ENCODE measurements at places on chromosomes 1 and 21.

DNA sequence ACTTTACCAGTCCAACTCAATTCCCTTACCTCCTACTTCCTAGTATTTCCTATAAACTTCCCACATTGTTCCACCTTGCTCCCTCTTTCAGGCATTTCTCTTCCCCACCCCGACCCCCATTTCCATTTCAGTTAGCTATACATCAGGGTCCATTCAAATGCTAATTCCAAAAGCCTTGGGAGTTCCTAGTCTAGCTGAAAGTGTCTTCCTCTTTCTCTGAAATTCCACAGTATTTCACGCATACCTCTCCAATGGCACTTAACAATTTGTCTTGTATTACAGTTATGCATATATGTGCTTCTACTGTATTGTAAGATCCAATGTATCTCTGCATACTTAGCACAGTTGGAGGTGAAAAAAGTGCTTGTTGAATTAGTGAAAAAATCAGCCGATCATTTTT lies 94.9 kb downstream of the ZNF644 start:
- no peak for DNase-seq

DNA sequence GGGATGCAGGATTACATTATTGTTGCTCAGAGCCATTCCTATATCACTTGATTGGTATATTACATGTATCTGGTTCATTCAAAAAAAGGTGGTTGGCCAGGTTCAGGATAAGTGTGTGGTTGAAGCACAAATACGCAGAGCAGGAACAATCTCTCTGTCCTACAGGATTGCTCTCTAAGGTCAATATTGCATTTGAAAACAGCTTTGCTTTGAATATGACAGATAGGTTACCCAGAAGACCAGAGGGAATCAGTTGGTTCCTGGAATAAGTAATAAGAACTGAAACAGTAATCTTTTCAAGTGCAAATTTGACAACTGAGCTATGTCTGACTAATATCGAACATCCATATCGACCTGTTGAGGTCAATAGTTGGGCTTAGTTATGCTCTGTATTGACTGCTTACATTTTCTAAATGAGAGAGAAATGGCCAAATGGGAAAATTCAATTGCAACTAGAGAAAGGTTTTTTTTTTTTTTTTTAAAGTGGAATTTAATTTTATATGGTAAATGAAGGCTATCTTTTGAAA lies 176.8 kb downstream of the ATP6V1G3 start:
- DNase-seq: no peak

GRCh38 chr1:180248176-180248575 lies 18.1 kb downstream of the LHX4 start:
- DNase-seq: no peak

GRCh38 chr1:94471271-94471670 lies 53.1 kb downstream of the ABCD3 start:
- peak; percentile 22 for DNase-seq

- DNase-seq: peak; percentile 78
Measured at GRCh38 chr1:202283379-202283844, 58.3 kb downstream of the UBE2T start.

- DNase-seq: no peak
Measured at GRCh38 chr1:47664356-47664755, 226.5 kb downstream of the FOXD2 start.

GRCh38 chr1:85889870-85890269 lies 181.6 kb upstream of the ZNHIT6 start:
- DNase-seq: no peak

- no peak for DNase-seq
Measured at GRCh38 chr1:244665771-244666217, 12.9 kb downstream of the DESI2 start.

DNA sequence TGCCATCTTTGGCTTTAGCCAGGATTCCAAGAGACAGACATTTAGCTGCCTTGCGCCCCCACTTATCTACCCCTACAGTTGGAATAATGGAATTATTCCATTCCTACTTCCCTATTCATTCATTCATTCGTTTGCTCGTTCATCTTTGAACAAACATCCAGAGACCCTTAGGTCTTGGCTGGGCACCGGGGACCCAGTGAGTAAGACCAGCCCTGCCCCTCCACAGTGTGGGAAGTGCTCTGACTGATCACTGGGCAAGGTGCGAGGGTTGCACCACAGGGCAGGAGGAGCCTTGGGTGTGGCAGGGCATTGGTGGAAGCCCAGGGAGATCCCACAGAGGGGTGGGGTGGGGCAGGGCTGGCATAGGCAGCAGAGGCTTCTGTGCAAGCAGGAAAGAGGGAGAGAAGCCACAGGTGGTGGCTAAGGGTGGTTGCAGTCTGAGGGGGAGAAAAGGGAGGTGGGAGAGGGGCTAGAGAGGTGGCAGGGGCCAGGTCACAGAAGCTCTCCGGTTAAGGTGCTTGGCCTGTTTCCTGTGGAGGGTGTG lies 35.0 kb upstream of the TMEM61 start:
- DNase-seq: no peak

- peak; percentile 82 for DNase-seq
Measured at GRCh38 chr1:93567255-93567918, 114.2 kb downstream of the BCAR3 start.

- DNase-seq: no peak
Measured at GRCh38 chr1:99647490-99647889, 1.6 kb downstream of the PALMD start.

- DNase-seq: peak; percentile 18
Measured at GRCh38 chr1:220045356-220046051, 801 bp downstream of the EPRS1 start.

DNA sequence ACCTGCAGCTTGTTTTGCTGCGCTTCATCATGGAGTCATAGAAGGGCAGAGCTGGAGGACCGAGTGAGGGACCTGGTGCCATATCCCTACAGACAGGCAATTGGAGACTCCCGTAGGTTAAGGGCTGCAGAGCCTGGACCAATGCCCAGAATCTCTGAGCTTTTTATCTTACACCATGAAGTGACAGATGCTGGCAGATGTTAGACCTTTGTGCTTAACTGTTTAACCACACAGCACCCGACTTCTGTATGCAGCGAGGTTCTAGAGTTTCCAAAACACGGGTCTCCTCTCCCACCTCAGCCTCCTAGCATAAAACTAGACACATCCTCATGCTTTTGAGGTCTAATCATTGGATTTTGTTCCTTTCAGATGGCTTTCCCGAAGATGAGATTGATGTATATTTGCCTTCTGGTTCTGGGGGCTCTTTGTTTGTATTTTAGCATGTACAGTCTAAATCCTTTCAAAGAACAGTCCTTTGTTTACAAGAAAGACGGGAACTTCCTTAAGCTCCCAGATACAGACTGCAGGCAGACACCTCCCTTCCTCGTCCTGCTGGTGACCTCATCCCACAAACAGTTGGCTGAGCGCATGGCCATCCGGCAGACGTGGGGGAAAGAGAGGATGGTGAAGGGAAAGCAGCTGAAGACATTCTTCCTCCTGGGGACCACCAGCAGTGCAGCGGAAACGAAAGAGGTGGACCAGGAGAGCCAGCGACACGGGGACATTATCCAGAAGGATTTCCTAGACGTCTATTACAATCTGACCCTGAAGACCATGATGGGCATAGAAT lies 47.6 kb downstream of the B3GALT5 start:
- peak; percentile 88 for DNase-seq

DNA sequence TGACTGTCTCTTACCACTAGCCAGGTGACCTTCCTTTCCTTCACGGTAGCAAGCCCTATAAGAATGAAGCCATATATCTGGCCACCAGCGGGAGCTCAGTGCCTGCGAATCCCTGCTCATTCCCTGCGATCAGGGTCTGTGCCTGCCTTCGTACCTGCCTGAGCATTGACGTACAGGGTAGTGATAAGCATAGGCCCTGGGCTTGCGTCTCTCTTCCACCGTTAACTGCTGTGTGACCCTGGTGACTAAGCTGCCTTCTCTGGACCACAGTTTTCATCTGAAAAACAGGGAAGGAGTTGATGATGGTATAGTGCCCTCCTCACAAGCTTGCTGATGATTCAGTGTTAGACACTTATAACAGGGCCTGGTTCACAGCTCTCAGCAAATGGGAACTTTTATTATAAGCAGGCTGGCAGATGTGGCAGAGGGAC lies 4.1 kb downstream of the ZC3H12A start:
- DNase-seq: peak; percentile 87

DNA sequence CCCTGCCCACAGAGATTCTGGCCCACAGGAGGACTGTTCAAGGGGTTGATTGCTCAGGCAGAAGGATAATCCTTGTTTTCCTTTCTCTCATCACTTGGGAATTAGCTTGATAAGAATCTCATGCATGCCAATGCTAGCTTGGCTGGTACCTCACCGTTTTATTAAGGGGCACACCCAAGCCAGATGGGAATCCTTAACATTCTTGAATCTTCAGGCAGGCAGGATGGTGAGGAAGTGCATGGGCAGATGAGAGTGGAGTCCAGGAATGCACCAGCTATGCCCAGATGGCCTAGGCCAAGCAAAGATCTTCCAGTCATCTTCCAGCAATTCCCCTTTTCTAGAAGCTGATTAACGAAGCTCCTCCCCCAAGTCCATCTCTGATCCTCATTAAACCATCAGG lies 4.1 kb upstream of the LCE7A start:
- no peak for DNase-seq

DNA sequence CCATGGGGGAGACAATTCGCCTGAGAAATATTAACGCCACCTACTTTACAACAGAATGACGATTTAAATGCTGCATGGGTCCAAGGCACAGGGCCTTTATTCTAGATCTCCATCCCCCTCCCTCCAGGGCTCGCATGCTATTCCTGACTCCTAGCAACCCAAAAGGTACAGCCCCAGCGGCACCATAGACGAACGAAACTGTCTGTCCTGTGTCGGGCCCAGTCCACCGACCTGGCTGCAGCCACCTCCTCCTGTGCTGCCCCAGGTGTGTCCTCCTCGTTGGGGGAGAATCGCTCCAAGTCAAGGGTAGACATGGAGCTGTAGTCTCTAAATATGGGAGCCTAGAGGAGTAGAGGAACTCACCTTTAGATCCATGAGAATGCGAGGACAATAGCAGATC lies 196.5 kb downstream of the TOMM20 start:
- DNase-seq: no peak

DNA sequence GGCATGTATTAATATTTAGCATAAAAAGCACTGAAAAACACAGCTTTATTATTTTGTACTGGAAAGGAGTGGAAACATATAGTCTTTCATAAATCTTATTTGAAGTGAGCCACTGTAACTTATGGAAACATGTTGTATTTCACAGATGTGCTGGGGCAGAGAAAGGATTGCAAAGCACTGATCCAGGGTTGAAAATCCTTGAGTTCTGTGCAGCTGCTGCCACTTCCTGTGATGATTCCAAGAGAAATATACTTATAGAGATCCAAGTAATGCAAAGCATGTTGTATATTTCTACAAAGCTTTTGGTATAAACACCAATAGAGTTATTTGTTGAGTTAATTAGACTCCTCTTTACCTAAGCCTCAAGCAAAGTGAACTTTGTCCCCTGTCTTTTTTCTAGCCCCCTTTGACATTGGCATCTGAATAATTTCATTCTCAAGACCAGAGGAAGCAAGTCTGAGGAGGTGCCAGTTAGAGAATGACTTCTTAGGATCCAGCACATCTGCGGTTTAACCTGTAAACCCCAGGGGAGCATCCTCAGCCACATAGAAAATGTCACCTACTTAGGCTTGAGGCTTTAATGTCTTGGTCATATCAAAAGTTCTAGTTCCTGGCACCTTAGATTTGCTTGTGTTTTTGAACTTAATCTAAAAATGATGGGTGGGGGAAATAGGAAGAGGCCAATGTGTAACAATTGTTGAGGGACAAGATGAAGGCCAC lies 173.3 kb downstream of the FASLG start:
- DNase-seq: no peak

GRCh38 chr1:46036894-46037839 lies 95.3 kb downstream of the PIK3R3 start:
- DNase-seq: peak; percentile 79

DNA sequence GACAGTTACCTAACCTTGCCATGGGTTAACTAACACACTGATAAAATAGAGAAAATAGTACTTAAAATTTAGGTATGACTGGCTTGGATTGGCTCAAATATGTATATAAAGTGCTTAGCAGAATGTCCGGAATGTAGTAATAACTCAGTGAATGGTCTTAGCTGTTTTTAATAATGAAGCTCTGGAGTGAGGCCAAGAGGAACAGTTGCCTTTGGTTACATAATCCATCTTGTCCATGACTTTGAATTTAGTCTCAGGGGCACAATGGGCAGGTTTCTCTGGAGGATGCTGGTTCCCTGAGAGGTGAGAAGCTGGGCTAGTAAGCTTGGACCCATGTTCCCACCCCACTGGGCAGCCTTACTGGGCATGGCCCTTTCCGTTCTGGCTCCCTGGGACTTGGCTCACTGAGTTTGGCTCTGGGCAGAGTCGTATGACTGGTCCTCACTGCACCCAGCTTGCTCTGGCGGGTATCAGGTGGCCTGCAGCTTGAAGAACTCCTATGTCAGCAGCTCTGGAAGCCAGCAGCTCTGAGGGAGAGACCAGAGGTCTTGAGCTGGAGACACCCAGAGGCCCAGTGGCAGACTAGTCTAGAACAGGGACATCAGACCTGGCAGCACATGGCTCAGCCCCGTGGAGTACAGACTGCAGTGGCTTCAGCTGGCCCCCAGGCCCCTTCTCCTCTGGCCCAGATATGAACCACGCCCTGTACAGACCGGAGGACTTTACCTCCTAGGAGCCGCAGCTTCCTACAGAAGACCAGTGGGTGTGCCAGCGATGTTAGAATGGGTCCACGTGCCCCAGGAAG lies 40.4 kb downstream of the TENT5C start:
- DNase-seq: no peak

- DNase-seq: no peak
Measured at GRCh38 chr1:42876009-42876408, 29.6 kb downstream of the ZNF691 start.

GRCh38 chr1:163974120-163974519 lies 584.9 kb upstream of the PBX1 start:
- no peak for DNase-seq

- no peak for DNase-seq
Measured at GRCh38 chr1:228368801-228369607, 37.6 kb downstream of the TRIM11 start.

DNA sequence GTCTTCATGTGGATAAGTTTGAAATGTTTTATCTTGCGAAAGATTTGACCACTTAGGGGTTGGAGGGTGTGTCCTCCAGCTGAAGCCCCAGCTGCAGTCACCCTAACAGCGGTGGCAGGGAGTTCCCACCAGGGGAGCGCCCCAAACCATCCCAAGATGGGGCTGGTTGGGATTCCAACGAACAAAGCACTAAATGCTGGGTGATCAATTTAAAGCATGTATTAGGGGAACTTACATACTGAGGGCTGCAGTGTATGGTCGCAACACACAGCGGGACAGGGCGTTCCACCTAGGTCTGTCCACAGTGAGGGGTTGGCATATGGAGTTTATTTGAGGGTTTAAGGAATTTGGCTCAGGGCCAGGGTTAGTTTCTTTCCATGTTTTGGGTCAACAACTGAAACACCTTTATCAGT lies 26.3 kb downstream of the SLC37A1 start:
- DNase-seq: no peak

- DNase-seq: peak; percentile 57
Measured at GRCh38 chr1:43048601-43049011, 89.9 kb upstream of the SLC2A1 start.

Measured in kidney tubule cell (primary cell).